ENCODE measurements at places on chromosomes 1 and 21. TPM values are rescaled to one million over a fixed set of nuclear protein-coding genes. Genes with fewer than 3 reads are reported as not detected.

Gene KMO
- not detected for total RNA-seq

Gene ZFP69B
- total RNA-seq = 16.2 TPM

Gene IRF6
- total RNA-seq = 7.1 TPM

Gene LCE1E
- total RNA-seq = not detected

Gene LRRC47
- 65.1 TPM for total RNA-seq

Gene OR10Z1
- not detected for total RNA-seq

Gene MROH9
- total RNA-seq = not detected

Gene FOXJ3
- total RNA-seq = 45.8 TPM

Gene CREG1
- 19.8 TPM for total RNA-seq

Gene DNAJC6
- total RNA-seq = 2.2 TPM

Gene SPRR2E
- not detected for total RNA-seq

Gene PIGR
- total RNA-seq = not detected

Gene MAP1LC3C
- total RNA-seq = 3.5 TPM

Gene TMCC2
- total RNA-seq = 11.3 TPM
